ENCODE measurements at places on chromosomes 3 and 15.

GRCh38 chr3:193791041-193792032, 198.3 kb downstream of the OPA1 start:
- no peak for DNase-seq

DNA sequence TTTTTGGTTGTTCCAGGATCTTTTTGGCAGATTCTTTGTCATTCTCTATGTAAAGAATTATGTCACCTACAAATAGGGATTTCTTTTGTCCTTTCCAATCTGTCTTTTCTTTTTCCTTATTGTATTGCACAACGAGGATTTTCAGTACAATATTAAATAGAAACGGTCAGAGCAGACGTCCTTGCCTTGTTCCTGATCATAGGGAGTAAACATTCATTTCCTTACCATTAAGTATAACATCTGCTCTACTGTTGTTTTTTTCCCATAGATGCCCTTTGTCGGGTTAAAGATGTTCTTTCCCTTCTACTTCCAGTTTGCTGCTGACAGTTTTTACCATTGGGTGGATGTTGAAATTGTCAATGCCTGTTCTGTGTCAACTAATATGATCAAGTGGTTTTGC, 528.4 kb downstream of the OCA2 start:
- DNase-seq: no peak

DNA sequence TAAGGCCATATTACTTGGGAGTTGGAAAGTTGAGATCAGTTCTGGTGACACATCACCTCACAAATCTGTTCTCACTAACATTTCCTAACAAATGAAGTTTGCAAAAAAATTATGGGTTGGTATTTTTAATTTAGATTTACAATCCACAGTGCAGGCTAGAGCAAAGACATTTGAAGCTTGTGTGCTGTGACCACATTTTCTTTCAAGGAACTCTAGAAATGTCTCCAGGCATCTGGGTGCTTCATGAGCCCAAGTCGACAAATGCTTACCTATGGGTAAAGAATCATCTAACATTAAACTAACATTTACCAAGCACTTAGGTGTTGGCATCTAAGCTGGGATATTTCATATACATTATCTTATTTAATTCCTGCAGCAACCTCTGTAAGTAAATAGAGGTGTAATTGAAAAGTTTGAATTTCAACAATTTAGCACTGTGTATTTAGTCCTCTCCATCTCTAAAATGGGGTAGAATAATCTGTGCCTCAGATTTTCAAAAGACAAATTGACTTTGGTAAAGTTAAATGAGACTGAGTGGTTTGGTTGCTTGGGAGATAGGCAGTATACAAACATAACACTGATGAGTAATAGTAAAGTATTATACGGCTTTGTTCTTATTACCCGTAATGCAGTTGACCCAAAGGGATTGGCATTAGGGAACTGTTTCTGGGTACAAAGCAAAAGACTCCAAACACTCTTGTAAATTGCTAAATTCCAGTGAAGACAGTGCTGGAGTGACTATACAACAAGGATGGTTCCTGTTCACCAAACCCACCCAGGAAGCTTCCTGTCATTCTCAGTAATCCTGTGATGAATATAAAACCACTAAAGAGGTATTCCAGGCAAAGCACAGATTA, 162.5 kb downstream of the TPRG1 start:
- no peak for DNase-seq

DNA sequence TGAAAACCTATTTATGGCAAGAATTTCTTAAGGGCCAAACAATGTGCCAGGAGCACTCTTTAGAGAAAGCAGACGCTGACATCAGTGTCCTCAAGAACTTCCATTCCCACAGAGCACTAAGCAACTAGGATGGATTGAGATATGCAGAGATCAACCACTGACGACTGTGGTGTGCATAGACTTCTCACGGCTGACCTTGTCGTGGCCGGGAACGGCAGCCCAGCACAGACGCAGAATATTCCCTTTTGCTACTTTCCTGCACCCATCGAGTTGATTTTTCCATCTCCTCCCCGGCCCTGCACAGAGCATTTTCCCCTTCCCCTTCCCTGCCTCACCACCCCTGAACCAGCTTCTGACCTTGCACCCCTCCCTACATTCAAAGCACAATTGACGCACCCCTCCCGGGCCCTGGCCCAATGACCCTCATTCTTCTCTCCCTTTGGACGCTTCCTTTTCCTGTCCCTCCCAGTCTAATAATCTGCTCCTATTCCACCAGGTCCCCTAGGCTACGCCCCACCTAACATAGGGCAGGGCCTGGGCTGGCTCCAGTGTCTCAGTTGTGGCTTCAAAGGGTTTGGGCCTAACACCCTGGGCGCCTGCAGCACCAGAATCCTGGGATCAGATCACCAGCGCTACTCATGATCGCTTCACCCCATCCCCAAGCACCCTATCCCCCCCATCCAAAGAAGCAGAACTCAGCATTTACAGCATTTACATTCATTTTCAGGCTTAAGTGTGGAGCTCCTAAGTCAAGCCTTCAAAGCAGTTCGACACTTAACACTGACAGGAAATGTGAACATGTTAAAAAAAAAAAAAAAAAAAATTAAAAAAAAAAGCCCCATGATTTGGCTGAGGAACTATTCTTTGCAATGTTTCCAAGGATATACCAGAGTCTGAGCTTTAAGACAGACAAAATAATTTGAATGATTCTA, 151.2 kb downstream of the FOXP1 start:
- no peak for DNase-seq

DNA sequence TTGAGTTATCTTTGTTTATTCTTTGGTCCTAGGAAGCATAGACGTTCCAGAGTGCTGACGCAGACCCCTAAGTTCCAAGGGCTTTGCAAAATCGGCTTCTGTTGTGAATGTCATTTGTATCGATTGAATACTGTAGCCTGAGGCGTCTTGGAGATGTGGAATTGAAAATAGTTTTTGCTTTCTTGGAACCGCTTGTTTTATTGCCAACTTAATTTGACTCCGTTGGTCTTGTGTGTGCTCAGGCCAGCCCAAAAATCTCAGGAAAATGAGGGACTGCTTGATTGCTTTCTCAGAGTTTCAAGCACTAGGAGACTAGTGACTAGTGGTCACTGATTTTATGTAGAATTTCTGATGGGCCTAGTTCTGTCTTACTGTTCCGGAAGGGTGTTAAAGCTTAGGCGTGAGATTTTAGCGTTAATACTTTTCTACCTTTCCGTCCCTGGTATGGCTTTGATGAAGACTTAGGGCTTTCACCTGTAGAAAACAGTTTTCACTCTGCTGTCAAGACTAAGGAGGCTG, 263 bp upstream of the UTS2B start:
- DNase-seq: no peak

GRCh38 chr3:141115789-141116541, 64.8 kb downstream of the SPSB4 start:
- DNase-seq: no peak

- DNase-seq: no peak
Measured at GRCh38 chr15:90665288-90666134, 51.6 kb upstream of the BLM start.

DNA sequence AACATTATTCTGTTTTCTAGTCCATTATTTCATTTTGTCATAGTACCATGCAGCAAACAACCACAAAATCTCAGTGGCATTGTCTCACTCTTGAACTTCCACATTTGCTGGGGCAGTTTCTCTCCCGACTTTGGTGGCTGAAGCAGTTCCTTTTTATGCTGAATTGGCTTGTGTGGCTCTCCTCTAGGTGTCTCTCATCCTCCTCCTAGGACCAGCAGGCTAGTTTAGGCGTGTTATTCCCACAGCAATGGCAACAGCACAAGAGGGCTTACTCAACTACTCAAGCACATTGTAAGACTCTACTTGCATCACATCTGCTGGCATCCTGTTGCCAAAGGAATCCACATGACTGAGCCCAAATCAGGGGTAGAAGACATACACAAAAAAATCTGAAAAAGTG, 201.8 kb upstream of the KCNH8 start:
- DNase-seq: no peak

DNA sequence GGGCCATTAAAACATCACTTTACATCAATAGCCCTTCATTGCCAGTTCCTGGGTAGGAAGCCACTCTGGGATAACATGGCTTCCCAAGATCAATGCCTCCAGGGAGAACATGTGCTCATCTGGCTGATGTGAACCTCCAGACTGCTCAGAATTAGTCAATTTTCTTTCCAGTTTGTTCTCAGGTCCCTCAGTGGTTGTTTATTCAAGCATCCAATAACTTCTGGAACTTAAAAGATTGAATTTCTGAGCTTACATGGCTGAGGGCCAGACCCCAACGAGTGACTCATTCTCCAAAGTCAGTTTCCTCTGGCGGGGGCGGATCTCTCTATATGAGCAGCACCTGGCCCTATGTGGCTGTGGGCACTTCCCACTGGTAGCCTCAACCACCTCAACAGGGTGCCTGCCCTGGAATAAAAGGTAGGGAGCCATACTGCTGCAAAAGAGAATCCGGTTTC, 34.0 kb downstream of the LYZL4 start:
- no peak for DNase-seq

GRCh38 chr15:48469271-48469670, 138.0 kb downstream of the DUT start:
- no peak for DNase-seq

- DNase-seq: no peak
Measured at GRCh38 chr3:43001094-43001553, 22.0 kb downstream of the GASK1A start.

- no peak for DNase-seq
Measured at GRCh38 chr15:88623061-88623460, 1.9 kb downstream of the AEN start.

DNA sequence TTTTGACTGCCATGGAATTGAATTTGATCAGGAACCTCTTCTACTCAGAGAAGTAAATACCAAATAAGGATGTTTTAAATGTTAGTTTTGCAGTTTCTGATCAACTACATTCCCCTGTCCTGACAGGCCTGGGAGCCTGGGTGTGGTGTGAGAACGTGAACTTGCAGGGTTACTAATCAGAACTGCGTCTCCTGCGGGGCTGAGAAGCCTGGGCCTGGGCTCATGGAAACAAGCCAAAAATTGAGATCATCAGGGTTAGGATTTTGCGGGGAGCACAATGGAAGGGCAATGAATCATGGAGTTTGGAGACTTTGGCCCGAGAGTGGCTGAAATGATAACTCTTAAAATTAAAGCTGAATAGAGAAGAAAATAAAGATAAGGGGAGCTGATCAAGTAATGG, 47.8 kb upstream of the C3orf70 start:
- no peak for DNase-seq

DNA sequence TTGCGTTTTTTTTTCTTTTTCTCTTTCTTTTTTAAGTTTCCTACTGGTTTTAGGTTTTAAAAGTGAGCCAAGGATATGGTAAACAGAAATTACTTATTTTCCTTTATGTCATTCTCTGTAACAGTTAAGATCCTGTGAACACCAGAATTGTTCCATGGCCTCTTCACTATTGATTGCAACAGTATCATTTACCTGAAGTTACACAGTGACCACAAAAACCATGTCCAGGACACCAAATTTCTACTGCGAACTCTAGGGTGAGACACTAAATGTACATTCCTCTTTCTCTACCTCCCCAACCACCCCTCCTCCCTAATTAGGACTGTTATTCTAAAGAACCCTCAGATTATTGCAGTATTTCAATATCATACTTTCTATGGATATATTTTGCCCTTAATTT, 280.9 kb downstream of the FOXP1 start:
- DNase-seq: no peak

DNA sequence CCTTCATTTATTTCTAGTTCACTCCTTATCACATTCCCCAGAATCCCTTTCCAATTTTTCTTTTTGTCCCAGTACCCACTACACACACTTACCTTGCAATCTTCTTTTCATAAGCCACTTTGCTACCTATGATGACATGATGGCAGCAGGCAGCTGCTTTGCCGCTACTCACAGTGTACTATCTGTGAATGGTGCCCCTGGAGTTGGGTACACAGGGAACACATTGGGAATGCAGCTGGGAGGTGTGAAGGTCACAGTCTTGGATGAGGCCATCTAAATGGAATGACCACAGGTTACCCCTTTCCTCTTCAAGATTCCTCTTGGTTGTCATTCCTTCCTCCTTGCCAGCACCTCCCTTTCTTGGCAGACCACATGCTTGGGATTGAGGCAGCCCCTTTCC, 20.8 kb upstream of the TNIK start:
- no peak for DNase-seq

Data from activated naive CD4-positive, alpha-beta T cell (primary cell).